ENCODE measurements at places on chromosomes 13 and 19.

GRCh38 chr13:45162821-45163220 lies 38.0 kb downstream of the KCTD4 start:
- DNase-seq: no peak

GRCh38 chr13:72565893-72566292 lies 161.5 kb downstream of the MZT1 start:
- DNase-seq: no peak

DNA sequence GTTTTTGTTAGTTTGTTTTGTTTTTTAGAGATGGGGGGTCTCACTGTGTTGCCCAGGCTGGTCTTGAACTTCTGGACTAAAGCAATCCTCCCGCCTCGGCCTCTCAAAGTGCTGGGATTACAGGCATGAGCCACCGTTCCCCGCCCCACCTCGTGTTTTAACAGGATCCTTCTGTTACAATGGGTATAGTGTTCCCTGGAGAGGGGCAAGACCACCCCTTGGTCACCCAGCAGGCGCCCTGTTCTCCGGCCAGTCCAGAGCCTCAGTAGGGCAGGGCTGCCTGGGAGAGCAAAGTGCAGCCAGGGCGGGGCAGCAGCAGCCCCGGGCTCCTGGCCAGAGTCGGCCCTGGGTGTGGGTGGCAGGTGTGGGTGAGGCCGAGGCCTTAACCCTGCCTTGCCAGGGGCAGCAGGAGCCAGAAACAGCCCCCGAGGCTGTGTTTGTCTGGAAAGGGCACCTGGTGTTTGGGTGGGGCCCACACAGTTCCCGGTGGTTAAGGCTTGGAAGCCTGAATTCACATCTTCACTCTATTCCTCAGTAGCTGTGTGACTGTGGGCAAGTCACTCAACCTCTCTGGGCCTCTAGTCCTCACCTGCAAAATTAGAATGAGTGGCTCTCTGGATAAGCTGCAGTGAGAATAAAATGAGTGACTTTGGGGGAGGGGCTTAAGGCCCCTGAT lies 7.2 kb downstream of the VASP start:
- DNase-seq: no peak

- no peak for DNase-seq
Measured at GRCh38 chr13:112716461-112716820, 26.6 kb downstream of the ATP11A start.

DNA sequence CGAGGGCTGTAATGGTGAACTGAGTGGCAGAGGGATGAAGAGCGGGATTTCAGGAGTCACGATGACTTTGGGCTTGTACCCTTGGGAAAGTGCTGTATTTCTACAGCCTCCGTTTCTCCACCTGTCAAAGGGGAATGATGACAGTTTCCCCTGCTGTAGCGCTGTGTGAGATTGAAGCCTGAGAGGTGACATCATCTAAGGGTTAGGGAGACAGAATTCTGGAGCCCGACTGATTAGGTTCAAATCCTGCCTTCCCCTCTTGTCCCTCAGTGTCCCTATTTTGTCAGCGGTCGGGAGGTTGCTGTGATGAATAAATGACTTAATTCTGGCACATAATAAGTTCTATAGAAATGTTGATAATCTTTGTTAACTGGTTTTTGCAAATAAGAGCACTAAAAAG lies 693 bp downstream of the MRPL4 start:
- DNase-seq: no peak

DNA sequence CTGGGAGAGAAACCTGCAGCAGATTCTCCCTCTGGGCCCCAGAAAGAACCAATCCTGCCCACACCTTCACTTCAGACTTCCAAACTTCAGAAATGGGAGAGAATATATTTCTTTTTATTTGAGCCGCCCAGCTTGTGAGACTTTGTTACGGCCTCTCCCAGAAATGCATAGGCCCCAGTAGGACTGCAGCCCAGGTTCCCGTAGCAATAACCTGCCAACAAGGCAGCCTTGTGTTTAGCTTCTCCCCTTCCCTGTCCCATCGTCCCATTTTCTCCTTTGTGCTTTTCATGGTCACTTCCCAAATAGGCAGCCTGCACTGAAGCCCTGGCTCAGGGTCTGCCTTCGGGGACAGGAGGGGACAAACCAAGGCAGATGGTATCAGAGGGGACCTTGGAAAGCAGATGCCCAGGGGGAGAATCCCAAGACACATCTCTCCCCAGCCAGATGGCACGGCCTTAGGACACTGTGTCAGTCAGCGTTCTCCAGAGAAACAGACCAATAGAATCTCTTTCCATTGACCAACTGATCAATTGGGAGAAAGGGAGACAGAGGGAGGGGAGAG lies 3.7 kb upstream of the ARHGEF7 start:
- DNase-seq: no peak

DNA sequence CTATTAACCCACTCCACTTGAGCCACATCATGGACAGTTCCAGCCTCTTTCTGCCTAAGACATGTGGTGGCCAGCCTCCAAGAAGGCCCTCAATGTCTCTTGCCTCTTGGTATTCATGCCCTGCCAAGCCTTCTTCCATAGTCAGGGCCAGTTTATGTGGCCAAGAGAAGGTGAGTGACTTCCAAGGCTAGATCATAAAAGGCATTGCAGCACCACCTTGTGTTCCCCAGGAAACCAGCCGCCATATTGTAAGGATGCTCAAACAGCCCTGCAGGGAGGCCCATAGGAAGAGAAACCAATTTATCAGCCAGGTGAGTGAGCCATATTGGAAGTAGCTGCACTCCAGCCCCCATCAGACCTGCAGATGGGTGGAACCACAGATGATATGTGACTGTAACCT lies 12.3 kb upstream of the DNMT1 start:
- DNase-seq: no peak

GRCh38 chr13:52669677-52670076 lies 17.0 kb downstream of the SUGT1 start:
- DNase-seq: no peak
